ENCODE measurements at places on chromosomes 4 and X.

DNA sequence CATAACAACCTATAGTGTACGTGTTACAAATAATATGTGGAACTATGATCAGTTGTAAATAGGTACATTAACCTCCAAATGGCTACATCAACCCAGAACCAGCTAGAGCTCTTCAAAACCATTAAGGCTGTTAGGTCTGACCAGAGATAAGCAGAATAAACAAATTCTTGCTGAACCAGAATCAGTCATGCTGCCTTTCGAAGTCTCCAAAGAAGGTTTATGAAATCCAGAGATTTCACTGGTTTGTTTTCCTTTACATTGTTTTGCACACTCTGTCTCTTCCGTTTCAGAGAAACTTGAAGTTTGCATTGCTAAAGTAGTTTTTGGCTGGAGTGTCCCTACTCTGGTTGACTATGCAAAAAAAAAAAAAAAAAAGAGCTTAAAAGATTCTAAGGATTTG lies 177.3 kb upstream of the SLIT2 start:
- no peak for DNase-seq

DNA sequence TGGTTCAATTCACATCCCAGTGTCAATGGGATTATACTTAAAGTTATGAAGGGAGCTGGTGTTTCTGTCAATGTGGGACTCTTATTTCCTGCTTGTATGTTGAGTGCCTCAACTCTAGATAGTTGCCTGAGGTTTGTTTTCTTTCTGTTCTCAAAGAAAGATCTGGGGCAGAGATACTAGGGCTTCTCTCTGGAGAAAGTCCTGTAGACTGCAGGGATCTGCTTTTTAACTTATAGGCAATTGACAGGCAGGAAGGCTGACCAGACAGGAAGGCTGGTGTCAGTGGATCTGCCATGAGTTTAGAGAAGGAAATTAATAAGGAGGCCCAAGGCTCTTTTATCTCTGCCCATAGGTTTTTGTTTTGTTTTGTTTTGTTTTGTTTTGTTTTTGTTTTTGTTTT lies 64.0 kb upstream of the PRKX start:
- DNase-seq = no peak

GRCh38 chr4:58760737-58761136 lies 1650.6 kb upstream of the IGFBP7 start:
- DNase-seq = no peak

- no peak for DNase-seq
Measured at GRCh38 chr4:11597506-11597905, 168.8 kb upstream of the HS3ST1 start.

DNA sequence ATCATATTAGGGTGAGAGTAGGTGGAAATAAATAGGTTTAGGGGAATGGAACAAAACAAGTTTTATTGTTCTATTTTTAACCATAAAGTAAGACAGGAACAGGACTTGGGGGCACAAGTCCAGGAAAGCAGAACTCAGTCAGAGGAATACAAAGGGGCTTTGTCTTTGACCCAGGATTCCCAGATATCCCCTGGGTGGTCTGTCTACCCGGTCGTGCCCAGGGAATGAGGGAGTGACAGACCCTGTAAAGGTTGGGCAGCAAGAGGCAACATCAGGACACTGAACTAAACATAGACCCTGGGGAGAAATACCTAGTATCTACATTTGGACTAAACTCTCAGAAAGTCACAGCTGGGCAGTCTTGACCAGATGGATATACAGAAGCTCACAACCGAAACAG lies 50.6 kb downstream of the PTCHD1 start:
- DNase-seq = no peak

DNA sequence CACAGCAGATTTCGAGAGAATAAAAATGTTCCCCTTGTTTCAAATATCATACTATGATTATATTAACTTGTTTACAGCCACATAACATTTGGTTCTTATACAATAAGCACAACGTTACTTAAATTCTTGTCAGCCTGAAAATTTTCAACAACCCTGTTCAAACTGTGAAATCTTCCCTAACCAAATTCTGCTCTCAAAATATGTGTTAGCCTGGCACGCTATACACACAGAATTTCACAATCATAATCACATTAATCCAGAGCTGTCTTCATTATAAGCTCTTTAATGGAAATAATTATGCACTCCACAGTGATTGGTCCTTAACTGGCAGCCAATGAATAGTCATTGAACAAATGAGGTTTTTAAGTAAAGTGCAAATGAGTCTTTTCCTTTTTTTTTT lies 7.3 kb upstream of the PRSS12 start:
- no peak for DNase-seq

- no peak for DNase-seq
Measured at GRCh38 chrX:74490247-74490646, 69.0 kb downstream of the SLC16A2 start.

GRCh38 chr4:25927361-25928195 lies 13.6 kb downstream of the SMIM20 start:
- no peak for DNase-seq

DNA sequence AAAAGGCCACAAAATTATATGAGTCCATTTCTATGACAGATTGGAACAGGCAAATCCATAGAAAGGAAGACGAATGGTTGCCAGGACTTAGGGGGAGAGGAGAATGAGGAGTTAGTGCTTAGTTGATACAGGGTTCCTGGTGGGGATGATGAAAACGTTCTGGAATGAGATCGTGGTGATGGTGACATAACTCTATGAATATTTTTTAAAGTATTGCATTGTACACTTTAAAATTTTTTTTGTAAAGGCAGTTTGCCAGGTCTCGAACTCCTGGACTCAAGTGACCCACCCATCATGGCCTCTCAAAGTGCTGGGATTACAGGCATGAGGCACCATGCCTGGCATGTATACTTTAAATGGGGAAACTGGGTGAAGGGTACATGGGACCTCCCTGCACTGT lies 9.9 kb upstream of the CCNQ start:
- no peak for DNase-seq

GRCh38 chr4:165874791-165875371 lies 1.8 kb downstream of the TLL1 start:
- DNase-seq = no peak

- no peak for DNase-seq
Measured at GRCh38 chr4:122047456-122048425, 95.9 kb upstream of the TRPC3 start.

DNA sequence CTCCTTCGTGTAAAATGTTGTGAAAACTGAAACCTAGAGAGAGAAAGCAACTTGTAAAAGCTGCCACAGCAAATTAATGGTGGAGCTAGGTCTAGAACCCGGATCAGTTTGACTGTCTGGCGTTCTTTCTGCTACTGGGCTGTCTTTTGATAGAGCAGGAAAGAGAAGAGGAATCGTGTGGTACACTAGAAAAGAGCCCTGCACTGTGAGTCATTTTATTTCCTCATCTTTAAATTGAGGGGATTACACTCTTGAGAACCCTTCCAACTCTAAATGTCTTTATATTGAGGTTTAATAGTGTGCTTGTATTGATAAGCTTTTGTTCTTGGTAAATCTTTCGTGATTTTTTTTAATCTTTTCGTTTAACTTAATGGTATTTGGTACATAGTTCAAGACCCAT lies 4.3 kb downstream of the WDR44 start:
- DNase-seq = no peak

GRCh38 chr4:155966731-155967395 lies 13.2 kb upstream of the CTSO start:
- no peak for DNase-seq

DNA sequence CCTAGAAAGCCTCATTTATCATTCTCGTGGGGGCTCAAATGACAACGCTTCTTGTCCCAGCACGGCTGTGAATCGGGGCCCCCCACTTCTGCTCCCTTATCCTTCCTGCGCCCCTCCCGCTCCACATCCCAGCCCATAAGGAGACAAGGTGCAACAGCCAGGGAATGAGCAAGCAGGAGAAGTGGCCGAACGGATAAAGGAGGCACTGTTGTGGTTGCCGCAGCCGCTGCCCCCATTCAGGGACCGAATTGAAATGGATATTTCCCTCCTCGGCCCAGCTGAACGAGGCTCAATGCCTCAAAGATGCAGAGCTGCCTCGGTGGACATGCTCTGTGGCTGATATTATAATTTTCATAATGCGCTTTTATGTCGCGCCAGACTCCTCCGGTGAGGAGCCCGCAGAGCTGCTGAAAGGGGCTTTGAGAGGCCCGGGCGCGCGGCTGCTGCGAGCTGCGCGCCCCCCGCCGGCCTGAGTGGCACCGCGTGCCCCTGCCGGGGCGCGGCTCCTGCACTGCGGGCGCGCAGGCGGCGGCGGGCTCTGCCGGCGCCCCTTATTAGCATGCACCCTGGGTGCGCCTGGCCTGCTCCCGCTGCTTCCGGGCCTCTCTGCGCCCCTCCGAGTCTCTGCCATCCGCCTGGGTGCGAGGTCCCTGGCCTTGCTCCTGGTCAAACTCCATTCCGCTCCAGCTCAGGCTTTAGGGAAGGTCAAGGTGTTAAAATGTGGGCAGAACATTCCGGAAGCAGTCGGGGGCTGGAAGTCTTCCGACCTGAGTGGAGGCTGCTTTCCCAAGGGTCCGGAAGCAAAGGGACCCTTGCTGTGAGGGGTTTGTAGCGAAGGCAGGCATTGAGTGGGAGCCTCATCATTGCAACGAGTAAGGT lies 68.2 kb upstream of the TMEM33 start:
- DNase-seq = no peak

DNA sequence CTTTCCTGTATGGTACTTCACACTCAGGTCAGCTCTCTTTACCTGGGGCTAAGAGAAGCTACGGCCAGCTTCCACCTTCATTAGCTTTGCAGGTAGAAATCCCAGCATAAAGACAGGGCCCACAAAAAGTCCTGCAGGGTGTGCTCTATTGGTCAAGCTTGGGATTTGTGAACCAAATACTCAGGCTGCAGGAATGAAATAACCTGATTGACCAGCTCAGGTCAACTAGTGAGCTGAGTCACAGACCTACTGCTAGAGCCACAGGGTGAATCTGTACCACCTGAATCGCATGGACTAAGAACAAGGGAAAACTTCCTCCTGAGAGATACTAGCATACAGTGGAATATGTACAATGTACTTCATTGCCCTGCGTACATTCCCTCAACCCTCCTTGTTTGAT lies 172.2 kb downstream of the HHIP start:
- no peak for DNase-seq

DNA sequence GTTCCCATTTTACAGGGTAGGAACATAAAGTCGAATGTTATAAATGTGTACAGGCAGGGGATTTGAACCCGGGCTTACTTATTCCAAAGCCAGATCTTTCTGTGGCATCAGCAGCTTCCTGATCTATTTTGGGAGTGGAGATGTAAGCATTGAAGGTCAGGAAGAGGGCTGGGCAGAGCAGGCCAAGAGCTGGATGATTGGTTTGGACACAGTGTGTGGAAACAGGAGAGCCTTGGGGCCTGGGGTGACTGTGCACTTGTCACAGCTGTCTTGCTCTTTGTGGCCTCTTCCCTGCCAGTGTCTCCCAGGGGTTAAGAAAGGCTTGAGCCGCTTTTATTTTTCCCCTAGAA lies 127.9 kb upstream of the ENPP6 start:
- DNase-seq = no peak

DNA sequence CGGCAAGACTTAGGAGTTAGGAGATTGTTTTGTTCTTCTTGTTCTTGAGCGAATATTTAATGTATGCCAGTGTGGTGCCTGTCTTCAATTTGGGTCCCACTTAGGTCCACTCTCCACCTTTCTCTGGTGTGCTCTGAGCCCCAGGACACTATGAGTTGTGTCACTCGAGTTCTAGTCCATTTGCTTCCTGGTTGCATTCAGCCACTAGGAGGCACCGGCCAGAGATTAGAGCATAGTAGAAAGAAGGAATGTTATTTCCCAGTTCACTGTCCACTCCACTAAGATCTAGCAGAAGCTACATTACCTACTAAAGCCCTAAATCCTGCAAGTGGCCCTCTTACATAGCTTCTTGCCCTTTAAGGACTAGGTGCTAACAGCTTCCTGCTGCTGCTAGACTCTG lies 326.9 kb downstream of the NAF1 start:
- DNase-seq = no peak

Data from brain pericyte (primary cell).